WTC11 (cell line): ENCODE measurements at places on chromosomes 6 and 20.

GRCh38 chr6:109877028-109878004 lies 100.8 kb upstream of the GPR6 start:
- no peak overlapping the region for H3K27ac ChIP-seq
- H3K4me1 ChIP-seq: peaks cover 23% of the 10 kb centered on the region
- peaks cover 2% of the 10 kb centered on the region for H3K27me3 ChIP-seq
- no peak overlapping the region for H3K4me3 ChIP-seq

GRCh38 chr20:9408422-9409300 lies 105.7 kb upstream of the LAMP5 start:
- peaks cover 9% of the 10 kb centered on the region; the same call in 1 of the 2 replicates for H3K36me3 ChIP-seq
- no peaks in the 10 kb centered on the region for H3K27me3 ChIP-seq
- no peaks in the 10 kb centered on the region for H3K4me1 ChIP-seq

DNA sequence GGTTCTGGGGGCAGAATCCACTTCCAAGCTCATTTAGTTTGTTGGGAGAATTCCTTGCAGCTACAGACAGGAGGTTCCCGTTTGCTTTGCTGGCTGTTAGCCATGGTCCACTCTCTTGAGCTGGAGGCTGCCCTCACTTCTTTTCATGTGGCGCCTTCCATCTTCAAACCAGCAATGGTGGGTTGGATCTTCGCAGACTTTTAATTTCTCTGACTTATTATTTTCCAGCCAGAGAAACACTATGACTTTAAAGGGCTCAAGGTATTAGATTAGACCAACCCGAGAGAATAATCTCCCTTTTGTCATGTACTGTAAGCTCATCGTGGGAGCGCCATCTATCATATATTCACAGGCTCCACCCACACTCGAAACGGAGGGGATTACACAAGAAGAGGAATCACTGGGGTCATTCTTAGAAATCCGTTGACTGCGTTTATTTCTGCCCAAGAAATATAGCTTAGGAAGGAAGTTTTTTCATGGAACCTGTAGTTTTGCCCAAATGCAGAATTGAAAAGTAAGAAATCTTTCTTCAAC lies 38.9 kb downstream of the SAMD5 start:
- DNase-seq: no peak
- no peak overlapping the region for H3K4me3 ChIP-seq
- no peaks in the 10 kb centered on the region; the same call in 1 of the 2 replicates for H3K27me3 ChIP-seq
- H3K4me1 ChIP-seq: peaks cover 6% of the 10 kb centered on the region
- no peak overlapping the region for H3K27ac ChIP-seq

DNA sequence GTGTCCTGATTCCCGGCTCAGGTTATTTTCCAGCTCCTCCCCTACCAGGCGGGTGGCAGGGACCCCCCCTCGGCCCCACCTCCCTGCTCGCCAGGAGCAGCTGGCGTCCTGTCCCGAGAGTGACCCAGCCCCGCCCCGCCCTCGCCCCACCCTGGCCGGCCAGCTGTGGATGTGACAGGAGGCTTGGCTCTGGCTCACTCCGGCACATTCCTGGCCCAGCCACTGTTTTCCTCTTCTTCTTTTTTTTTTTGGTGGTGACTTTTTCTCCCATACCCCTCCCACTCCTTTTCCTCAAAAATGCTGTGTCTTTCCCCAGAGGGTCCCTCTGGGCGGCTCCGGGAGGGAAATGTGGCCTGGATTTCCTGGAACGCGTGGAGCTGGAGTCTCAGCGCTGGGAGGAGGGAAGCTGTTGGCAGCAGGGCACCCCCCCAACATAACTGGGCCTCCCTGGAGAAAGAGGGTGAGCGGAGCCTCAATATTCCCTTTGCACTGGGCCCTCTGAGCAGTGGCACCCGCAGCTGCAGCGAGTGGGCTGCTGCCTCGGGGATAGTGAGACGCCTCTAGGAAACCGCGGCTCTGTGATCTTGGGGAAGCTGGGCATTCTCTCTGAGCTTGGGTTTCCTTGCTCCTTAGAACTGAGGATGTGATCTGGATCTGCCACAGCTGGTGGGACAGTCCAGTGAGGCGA lies 28.3 kb upstream of the CSNK2A1 start:
- peak; percentile 60 for DNase-seq
- H3K27ac ChIP-seq: no peak overlapping the region
- H3K4me3 ChIP-seq: peak overlapping the region; percentile 22
- peaks cover 6% of the 10 kb centered on the region; the same call in 1 of the 2 replicates for H3K27me3 ChIP-seq
- peaks cover 56% of the 10 kb centered on the region for H3K4me1 ChIP-seq

- H3K4me1 ChIP-seq: peaks cover 2% of the 10 kb centered on the region; the same call in 1 of the 2 replicates
- no peak overlapping the region for H3K4me3 ChIP-seq
- H3K27me3 ChIP-seq: no peaks in the 10 kb centered on the region
- no peak for DNase-seq
- no peak overlapping the region for H3K27ac ChIP-seq
Observed at GRCh38 chr20:962223-962622, 39.9 kb downstream of the RSPO4 start.

GRCh38 chr6:135087403-135087802 lies 32.8 kb upstream of the HBS1L start:
- H3K36me3 ChIP-seq: peaks cover 2% of the 10 kb centered on the region; the same call in 1 of the 2 replicates
- no peaks in the 10 kb centered on the region for H3K27me3 ChIP-seq
- DNase-seq: no peak
- no peak overlapping the region for H3K4me3 ChIP-seq
- H3K27ac ChIP-seq: no peak overlapping the region
- peaks cover 4% of the 10 kb centered on the region; the same call in 1 of the 2 replicates for H3K4me1 ChIP-seq
